CD4-positive, alpha-beta T cell treated with Interleukin-2 at 100 ng/mL for 4 hours (primary cell): ENCODE measurements at places on chromosomes 4 and X.

DNA sequence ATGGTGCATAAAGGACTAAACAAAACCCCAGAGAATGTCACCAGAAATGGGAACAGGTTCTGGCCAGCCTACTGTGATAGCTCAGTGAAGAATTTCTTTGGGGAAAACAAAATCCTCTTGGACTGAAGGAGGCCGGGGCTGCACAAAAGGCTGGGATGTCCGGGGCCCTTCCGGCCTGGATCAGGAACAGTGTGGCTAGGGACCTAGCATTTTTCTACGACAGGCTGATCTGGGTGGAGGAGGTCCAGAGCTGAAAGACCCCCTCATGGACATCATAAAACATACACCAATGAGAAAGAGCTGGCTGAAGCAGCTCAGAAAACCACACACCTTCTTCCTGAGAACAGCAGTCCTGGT, 94.7 kb downstream of the BCOR start:
- DNase-seq: no peak

- DNase-seq: no peak
Observed at GRCh38 chr4:94588896-94589693, 137.4 kb downstream of the PDLIM5 start.

- no peak for DNase-seq
Observed at GRCh38 chr4:162891788-162892707, 274.6 kb downstream of the NAF1 start.

- no peak for DNase-seq
Observed at GRCh38 chr4:105558277-105558676, 5.9 kb downstream of the ARHGEF38 start.

DNA sequence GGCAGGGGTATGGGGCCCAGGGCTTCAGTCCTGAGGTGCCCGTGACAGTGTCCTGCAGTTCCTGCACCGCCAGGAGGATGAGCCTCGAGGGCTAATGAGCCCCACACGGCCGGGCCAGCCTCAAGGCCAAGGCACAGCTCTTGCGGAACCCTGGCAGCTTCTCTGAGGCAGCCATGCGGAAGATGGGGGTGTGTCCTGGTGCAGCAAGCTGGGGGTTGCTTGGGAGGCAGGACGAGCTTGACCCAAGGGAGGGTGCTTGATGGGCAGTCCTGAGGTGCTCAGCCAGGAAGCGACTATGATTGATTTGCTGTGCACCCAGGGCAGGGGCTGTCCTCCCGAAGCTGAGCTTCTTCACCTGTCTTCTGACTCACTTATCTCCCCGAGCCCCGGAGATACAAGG, 9.1 kb upstream of the FGFR3 start:
- DNase-seq: no peak

DNA sequence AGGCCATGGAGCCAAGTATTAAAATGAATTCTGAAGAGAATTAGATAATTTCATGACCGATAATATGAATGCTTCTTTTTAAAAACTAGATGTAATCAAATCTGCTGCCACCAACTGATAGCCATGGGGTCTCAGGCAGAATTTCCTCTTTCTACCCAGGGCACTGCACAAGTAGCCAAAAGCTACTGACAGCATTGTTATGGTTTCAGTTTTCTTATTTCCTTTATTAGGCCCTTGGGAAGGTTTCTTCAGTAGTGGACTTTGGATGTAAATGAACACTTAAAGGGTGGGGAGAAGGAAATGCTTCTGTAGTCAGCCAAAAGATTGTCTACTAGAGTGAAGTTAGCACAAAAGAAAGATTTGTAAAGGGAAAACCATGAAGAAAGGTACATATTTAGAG, 686.0 kb downstream of the ADGRL3 start:
- no peak for DNase-seq

DNA sequence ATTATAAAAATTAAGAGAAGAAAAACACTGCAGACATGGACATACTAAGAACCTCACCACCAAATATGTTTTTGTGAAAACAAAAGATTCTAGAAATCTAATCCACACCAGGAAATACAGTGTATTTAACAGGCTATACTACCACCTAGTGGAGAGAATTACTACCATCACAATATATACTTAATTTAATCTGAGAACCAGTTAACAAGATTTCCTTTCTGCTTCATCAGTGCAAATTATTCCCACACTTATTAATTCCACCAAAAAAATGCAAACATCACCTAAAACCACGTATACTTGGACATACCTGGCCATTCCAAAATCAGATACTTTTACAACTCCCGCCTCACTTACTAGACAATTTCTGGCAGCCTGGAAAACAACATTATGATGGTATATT, 7.0 kb upstream of the TXK start:
- DNase-seq: peak; percentile 67

DNA sequence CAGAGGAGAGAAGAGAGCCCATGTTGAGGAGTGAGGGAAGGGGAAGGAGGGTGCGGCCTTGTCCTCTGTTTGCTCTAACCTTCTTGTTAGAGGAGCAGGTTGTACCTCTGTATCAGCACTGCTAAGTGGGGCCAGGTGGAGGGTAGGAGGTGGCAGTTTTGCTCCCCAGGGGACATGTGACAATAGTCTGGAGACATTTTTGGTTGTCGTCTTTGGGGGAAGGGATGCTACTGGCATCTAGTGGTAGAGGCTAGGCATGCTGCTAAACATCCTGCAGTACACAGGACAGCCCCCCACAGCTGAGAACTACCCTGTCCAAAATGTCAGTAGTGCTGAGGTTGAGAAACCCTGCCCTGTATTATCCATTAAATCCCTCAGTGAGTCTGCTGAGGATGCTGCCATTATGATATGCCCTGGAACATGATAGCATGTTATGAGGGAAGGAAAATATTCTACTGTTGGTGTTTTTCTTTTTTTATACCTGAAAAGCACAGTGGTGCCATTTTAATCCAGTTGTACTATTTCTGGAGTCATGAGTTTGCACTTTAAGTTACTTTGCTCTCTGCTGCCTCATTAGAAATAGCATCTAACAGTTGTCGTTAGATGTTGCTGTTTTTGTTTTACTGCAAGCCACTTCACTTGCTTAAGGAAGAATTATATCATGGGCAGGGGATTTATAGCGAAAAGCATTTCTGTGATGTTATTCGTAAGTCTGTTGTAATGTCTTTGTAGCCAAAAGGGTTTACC, 90.6 kb downstream of the LRP2BP start:
- DNase-seq: peak; percentile 35

DNA sequence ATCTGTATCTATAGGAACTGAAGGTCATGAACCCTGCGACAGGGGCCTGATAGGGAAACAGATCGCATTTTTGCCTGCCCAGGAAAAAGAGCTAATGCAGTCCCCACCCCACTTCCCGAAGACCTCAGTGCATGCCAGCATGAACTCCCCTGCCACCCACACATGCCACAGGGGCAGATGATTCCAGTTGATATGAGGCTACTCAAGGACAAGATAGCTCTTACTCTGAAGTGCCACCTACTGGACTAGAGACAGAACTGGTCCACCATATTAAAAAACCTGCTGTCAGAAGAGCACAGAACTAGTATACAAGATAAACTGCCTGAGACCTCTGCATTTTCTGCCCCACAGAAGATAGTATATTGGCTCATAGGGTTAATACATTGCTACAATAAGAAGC, 68.0 kb downstream of the YIPF7 start:
- DNase-seq: no peak

- DNase-seq: no peak
Observed at GRCh38 chrX:20382082-20382481, 115.4 kb upstream of the RPS6KA3 start.

GRCh38 chrX:4963432-4963831, 1250.0 kb upstream of the PRKX start:
- DNase-seq: no peak

DNA sequence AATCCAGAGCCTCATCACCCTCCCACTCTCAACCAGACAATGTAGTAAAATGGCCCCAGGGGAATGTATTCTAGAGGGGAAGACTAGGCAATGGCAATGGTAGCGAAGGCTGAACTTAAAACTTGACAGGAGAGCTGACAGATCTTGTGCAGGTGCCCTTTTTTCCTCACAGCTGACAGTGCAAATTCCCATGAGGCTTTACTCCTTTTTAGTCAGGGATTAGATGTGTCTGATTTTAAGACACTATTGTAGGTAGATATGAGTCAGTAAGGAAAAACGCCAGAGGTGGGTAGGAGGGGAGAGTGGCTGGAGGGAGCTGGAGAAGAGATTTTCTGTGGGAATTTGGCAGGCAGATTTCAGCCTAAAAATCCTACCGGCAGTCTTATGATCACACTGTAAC, 10.7 kb downstream of the CAPN6 start:
- no peak for DNase-seq

DNA sequence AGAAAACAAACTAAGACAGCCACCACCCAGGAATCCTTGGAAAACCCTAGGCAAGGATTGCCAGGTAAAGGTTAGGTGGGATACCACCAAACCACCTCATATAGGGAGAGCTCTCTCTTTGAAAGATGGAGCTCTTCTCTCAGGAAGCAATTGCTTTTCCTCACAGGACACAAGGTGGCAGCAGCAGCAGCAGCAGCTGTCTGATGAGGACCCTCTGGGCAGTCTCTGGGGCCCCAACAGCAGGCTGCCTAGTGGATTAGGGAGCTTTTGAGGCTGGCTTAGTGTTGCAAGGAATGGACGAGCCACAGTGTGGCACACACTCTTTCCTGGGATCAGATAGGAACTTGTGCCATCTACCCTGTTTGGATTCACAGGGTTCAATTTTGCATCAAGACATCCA, 41.4 kb upstream of the CHRDL1 start:
- DNase-seq: no peak

GRCh38 chr4:145531859-145532258, 50.2 kb downstream of the SMAD1 start:
- no peak for DNase-seq

DNA sequence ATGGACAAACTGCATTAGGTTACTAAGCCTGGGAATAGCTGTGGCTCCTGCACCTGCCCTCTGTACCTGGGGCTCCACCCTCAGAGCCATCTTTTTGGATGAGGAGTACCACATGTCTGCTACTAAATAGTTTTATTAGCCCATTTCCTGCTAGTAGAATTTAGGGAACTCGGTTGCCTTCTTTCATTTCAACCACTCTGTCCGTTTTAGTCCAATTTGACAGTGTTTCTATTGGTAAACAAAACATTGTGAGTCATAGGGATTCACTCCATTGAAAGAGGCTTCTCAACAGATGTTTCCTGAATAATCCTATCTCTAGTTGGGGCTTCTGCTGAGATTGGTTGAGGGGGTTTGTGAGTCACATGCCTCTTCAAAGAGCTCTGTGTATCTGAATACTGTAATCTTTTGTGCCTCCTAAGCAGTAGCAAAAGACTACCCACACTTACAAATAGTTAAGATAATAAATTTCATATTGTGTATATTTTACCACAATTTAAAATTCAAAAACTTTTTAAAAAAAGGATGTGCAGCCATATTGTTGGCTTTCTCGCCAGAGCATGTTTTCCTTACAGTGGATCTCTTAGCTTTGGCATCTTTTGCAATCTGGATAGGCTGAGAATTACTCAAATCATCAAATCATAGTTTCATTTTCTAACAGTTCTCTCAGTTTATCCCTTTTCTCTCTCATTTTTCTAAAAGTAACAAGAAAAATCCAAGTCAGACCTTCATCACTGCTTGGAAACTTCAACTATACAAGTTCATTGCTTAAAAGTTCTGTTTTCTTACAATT, 9.9 kb downstream of the FAM200B start:
- DNase-seq: no peak

DNA sequence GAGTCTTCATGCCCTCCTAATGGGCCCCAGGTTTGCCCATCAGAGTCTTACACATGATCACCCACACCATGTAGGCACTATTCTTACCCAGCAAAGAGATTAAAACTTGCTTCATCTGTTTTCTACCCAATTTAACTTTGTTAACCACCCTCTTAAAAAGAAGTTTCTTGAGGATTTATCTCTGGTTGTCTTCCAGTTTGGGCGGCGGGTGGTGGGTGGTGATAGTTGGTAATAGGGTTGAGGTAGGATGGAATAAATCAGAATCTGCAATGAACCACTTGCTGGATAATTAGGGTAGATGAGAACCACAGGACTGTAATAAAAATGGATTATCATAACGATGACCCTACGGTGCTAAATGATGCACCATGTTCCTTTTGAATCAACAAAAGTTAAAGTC, 30.9 kb downstream of the GALNT7 start:
- no peak for DNase-seq

DNA sequence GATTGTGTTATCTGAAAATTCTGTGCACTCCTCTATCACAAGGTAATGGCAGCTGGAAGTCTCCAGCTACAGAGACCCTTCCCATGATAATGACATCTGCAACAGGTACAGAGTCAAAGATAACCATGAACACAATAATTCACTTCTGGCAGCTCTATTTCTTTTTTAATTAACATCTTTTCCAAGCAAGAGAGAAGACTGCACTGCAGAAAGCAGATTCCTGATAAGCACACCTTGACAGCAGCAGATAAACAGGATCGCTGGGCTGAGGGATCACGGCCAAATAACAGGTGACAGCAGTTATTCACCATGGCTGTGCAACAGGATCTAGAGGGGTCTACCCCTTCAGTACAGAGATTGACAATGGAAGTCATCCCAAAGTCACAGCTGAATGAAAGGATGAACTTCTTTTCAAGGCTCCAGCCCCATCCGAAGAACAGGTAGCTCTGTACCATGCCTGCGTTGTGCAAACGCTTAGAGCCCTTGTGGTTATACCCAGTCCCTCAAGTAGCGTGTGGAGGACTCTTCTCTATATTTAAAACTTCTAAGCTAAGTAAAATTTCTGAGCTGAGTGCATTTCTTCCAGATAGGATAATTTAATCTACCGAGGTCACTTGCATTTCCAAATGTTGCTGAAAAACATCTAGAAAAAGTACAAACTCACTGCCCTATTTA, 66.7 kb downstream of the DCHS2 start:
- DNase-seq: no peak

- no peak for DNase-seq
Observed at GRCh38 chrX:116285501-116285900, 115.0 kb downstream of the AGTR2 start.

- DNase-seq: no peak
Observed at GRCh38 chr4:140612357-140612756, 43.6 kb upstream of the UCP1 start.

DNA sequence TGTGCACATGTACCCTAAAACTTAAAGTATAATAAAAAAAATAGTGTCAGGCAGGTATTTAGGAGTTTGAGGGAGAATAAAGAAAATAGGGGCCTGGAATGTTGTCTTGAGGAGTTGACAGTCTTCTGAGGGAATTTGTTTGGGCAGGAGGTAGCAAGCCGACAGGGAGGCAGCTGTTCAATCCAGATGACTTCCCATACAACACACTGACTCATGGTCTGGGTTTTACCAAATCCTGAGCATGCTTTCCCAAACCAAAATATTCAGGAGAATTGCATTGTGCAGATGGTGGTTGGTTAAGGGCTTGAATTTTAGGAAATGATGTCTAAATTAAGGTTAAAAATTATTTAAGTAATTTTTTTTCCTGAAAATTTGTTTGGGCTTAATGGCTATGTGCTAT, 430.0 kb downstream of the INPP4B start:
- no peak for DNase-seq
